ENCODE measurements at places on chromosomes 4 and X.

DNA sequence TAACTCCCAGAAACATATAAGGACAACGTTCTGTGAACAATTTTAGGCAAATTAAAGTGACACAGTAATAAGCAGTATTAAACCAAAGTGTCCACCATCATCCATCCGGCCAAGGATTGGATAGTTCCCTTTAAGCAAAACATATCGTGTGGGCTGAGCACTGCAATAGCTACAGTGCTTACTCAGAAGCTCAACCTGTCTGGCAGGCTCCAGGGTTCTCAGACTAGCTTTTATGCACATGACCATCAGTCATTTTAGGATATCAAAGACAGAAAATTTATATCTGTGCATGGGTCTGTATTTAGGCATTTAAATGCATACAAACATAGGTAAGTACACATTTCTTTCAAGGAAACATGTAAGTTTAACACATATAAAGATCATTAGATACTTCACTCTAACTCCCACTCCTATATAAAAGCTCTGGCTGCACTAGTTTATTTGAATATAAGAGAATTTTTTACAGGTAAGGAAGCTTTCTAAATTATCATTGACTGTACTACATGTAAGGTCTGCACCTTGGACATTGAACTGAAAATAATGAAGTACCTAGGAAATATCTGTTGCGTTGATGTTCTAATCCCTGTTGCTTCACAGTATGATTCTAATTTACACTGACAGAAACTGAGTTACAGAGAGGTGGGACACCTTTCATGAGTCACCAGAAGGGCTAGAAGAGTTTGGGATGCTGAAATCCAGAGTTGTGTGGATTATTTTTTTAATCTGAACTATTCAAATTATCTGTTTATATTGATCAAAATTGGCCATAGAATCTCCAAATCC is 67.6 kb downstream of the ELOVL6 start:
- DNase-seq: no peak

DNA sequence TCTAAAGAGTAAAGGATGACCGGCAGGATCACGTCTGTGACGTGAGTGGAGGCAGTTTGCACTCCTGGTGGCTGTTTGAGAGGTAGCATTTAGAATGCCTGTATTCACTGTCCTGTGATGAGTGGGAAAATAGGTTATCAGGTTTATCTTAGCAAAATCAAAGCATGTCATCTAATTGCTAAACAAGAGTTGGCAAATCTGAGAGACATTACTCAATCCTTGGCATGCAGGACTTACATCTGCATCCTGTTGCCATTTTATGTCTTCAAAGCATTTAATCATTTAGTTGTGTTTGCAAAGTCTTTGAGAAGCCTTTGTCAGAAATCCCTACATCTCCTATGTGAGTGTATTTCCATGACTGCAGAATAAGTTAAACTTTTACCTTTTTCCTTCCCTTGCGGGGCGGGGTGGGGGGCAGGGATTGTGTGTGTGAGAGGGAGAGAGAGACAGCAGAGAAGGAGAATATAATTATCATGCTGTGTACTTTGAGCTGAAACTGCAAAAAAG is 41.4 kb upstream of the MSANTD1 start:
- DNase-seq: no peak

- DNase-seq: no peak
Observed at GRCh38 chrX:131812847-131813825, 210.0 kb upstream of the STK26 start.

GRCh38 chr4:82614838-82615449 is 53.2 kb upstream of the TMEM150C start:
- no peak for DNase-seq

DNA sequence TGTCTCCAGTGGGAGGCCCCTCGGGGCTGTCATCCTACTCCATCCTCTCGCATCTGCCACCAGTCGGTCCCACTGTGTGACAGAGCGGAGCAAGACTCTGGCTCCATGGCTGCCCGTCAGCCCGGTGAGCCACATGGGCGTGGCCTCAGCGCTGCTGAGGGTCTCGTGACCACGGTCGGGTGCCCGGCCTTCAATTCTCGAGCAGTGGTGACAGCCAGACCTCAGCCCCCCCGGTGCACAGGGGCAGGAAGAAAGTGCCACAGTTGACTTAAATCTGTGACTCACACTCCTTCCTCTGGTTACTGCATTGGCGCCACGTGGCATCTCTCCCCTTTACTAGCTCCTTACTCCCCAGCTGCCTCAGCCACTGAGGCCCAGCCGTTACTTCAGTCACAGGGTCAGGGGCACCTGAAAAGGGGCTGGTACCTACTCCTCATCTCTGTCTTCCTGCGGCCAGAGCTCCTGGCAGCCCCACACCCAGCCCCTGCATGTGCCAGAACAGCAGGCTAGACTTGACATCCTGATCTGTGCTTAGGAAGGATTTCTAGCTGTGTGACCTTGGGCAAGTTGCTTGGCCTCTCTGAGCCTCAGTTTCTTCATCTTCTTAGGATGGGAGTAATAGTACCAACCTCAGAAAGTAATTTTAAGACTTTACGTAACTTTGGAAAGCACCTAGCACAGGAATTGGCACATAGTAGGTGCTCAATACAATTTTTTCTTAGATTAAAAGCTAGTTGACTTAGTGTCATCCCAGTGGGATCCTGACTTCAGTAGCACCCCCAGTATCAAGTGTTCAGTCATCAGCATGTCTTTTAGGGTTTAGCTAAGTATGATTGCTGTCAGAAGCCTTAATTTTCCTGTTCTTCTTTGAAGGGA is 66.1 kb downstream of the TNIP2 start:
- DNase-seq: no peak

DNA sequence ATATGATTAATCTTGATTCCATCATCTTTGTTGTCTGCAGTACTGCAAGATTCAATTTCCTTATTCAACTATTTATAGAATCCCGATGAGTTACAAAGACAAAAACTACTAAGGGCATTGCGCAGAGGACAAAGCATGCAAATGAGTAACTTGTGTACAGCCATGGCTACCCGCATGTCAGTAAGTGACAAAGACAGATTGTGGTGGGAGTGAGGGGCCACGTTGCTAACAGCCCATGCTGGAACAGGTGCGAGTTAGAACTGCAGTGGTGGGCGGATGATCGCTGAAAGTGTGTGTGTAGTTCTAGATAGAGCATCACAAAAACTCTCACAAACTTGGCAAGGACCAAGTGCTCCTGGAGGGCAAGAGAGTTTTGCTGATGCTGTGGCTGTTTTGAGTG is 49.5 kb downstream of the ACOX3 start:
- DNase-seq: no peak

DNA sequence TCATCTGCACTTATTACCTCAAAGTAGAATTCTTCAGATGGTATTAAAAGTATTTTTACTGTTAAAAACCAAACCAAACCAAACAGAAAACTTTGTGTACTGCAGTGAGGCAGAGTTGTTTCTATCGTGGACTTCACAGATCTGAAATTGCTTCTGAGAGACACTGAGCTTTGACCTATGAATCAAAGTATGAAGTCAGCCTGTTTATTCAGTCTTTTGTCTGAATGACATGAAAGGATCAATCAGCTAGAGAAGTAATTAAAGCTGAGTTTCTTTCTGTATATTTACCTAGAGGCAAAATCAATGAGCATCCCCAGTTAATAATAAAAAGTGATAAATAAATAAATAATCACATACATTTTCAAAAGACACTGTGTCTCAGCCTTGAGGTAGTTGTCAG is 2121.0 kb downstream of the PCDH7 start:
- no peak for DNase-seq

Measured in cortex of kidney (tissue), 1 donor.